Heart left ventricle (tissue), 16 donors: ENCODE measurements at places on chromosomes 6 and 20. TPM values are rescaled to one million over a fixed set of nuclear protein-coding genes. Genes with fewer than 3 reads are reported as not detected.
A peak's percentile ranks its signal among the peaks of the same experiment; 100 is the strongest.

Gene FAM209B
- total RNA-seq, result not detected

DNA sequence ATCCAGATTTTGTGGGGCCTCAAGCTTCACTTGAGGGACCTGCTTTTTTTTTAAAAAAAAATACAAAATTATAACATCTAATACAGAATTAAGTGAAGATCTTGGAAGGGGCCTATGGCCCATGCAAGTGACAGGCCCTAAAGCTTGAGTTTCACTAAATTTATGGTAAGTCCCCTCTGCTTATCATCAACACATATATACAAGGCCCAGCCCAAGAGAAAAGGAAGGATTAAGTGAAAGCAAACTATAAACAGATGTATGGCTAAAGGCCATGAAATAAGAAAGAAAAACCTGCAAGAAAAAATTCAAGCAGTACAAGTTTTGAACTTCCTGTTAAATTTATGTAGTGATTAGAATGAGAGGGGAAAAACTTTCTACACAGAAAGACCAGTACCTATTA lies 86.8 kb downstream of the CDC40 start:
- H3K36me3 ChIP-seq, result no peaks in the 10 kb centered on the region
- DNase-seq, result no peak
- H3K27ac ChIP-seq, result no peak overlapping the region
- H3K4me1 ChIP-seq, result no peaks in the 10 kb centered on the region
- H3K4me3 ChIP-seq, result no peak overlapping the region

DNA sequence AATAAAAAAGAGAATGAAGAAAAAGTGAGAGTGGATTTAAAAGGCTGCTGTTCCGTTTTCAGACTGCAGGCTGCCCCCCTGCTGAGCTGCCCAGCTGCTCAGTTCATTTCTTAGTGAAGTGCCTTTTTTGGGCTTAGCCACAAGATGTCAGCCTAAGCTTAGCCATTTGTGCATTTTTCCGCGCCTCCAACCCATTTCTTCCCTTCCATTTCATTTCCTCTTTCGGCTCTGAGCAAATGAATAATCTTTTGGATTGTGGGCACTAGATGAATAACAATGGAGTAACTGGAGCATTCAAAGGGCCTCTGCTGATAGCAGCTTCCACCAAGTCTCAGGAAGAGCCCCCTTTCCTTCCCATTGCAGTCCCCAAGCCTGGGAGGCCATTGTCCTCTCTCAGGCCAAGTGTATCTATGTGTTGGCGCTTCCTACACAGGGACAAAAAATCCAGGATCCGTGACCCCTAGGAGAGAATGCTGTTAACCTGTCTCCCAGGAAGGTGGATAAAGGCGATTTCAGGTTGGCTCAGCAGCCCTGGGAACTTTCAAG lies 83.5 kb upstream of the SPTLC3 start:
- no peaks in the 10 kb centered on the region for H3K27me3 ChIP-seq
- H3K36me3 ChIP-seq, result no peaks in the 10 kb centered on the region
- DNase-seq, result no peak
- H3K4me3 ChIP-seq, result no peak overlapping the region
- no peak overlapping the region for H3K27ac ChIP-seq

GRCh38 chr6:63739094-63739687 lies 103.6 kb downstream of the PHF3 start:
- no peak for DNase-seq
- H3K4me3 ChIP-seq, result no peak overlapping the region
- no peaks in the 10 kb centered on the region for H3K36me3 ChIP-seq
- no peaks in the 10 kb centered on the region for H3K4me1 ChIP-seq

Gene ALDH5A1
- 16.6 TPM for total RNA-seq

- no peaks in the 10 kb centered on the region for H3K27me3 ChIP-seq
- H3K4me3 ChIP-seq, result no peak overlapping the region
- no peaks in the 10 kb centered on the region for H3K36me3 ChIP-seq
- H3K4me1 ChIP-seq, result no peaks in the 10 kb centered on the region
- H3K27ac ChIP-seq, result no peak overlapping the region
These were observed 1293.1 kb upstream of the EYS start for GRCh38 chr6:67000121-67000520.

Gene MAFB
- total RNA-seq, result 33.8 TPM

DNA sequence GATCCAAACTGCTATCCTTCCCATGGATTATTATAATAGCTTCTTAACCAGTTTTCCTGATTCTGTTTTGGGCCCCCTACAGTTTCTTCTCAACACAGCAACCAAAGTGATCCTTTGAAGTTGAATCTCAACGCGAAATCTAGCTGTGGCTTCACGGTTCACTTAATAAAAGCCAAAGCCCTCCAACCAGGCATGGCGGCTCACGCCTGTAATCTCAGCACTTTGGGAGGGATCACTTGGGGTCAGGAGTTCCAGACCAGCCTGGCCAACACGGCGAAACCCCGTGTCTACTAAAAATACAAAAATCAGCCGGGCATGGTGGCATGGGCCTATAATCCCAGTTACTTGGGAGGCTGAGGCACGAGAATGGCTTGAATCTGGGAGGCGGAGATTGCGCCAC lies 3.3 kb downstream of the RMND1 start:
- no peak overlapping the region for H3K4me3 ChIP-seq
- no peaks in the 10 kb centered on the region for H3K36me3 ChIP-seq
- no peak overlapping the region for H3K27ac ChIP-seq
- peaks cover 19% of the 10 kb centered on the region for H3K4me1 ChIP-seq
- DNase-seq, result no peak

Gene MARCKS
- total RNA-seq, result 12.3 TPM

GRCh38 chr6:139753198-139753861 lies 378.9 kb upstream of the CITED2 start:
- H3K27me3 ChIP-seq, result no peaks in the 10 kb centered on the region
- H3K4me1 ChIP-seq, result peaks cover 16% of the 10 kb centered on the region
- no peak overlapping the region for H3K27ac ChIP-seq
- no peak overlapping the region for H3K4me3 ChIP-seq
- no peak for DNase-seq

Gene SUMO4
- total RNA-seq, result 0.26 TPM

Gene MGME1
- total RNA-seq, result 8.6 TPM

Gene VGLL2
- 29.3 TPM for total RNA-seq

Gene SYNE1
- 60.9 TPM for total RNA-seq

Gene BPIFB4
- total RNA-seq, result not detected

Gene CUTA
- total RNA-seq, result 113 TPM

GRCh38 chr20:34922654-34923381 lies 32.8 kb downstream of the GSS start:
- no peaks in the 10 kb centered on the region for H3K27me3 ChIP-seq
- H3K36me3 ChIP-seq, result peaks cover 83% of the 10 kb centered on the region

Gene TMEM200A
- total RNA-seq, result not detected

Gene SLC22A7
- total RNA-seq, result not detected

DNA sequence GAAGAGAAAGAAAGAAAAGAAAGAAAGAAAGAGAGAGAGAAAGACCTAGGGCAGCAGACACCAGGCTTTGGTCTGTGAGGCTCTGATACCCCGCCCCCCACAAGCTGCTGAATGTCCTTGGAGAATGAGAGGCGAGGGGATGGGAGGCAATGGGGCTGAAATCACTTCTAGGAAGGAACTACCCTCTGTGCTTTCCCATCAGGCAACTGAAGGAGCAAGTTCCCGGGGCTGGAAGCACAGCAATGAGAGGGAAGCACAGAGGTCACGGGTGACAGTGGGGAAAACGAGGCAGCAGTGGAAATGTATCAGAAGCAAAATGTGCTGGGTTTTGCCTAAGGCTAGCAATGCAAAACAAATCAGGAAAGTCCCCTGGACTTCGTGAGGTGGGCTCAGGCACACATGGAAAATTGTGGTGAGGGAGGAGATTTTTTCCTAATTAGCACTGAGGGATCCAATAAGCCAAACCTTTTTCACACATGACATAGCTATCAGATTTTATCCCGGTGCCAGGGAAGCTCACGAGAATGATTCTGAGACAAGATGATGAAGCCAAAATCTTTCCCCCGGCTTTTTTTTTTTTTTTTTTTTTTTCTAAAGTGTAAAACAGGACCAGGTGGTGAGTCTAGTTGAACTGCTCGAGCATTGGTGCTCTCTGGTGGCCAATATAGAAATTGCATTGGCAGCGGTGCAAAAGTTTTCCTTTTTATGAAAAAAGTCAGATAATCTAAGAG lies 16.8 kb upstream of the ARFGEF2 start:
- no peak for DNase-seq
- H3K27me3 ChIP-seq, result no peaks in the 10 kb centered on the region
- no peak overlapping the region for H3K27ac ChIP-seq
- H3K4me1 ChIP-seq, result peaks cover 7% of the 10 kb centered on the region

GRCh38 chr20:48845721-48846306 lies 18.0 kb upstream of the PREX1 start:
- DNase-seq, result no peak
- H3K4me1 ChIP-seq, result no peaks in the 10 kb centered on the region
- no peaks in the 10 kb centered on the region for H3K36me3 ChIP-seq
- H3K4me3 ChIP-seq, result no peak overlapping the region
- no peak overlapping the region for H3K27ac ChIP-seq

DNA sequence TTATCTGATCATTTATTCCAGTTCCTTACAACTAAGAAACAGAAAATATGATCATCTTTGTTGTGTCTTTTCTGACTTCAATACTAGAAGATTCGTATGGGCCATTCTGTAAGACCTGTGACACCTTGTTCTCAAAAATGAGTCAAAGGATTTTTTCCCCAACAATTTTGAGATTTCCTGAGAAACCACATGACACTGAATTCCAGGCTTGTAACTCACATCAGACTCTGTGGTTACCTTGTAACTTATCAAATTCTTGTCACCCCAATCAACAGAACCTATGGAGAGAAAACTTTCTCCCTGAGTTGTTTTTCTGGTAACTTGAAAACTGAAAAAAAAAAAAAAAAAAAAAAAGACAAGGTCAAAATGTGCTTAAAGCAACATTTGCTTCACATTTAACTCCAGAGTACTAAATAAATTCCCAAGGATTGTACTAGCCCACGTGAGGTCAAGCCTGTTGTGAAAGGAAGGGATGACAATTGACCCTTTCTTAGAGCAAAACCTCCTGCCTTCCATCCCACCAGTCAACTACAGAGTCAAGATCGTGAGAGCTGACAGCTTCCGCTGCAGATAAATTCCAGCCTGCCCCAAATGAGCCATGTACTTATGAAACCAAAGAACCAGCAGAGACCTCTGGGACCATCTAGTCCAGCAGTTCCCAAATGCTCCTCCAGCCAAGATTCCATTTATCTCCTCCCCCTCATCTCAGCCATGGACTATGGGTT lies 140.3 kb downstream of the TBX18 start:
- no peaks in the 10 kb centered on the region for H3K4me1 ChIP-seq
- no peak overlapping the region for H3K4me3 ChIP-seq
- no peak overlapping the region for H3K27ac ChIP-seq
- no peaks in the 10 kb centered on the region for H3K36me3 ChIP-seq
- H3K27me3 ChIP-seq, result no peaks in the 10 kb centered on the region
- peak; percentile 26 for DNase-seq

- H3K4me3 ChIP-seq, result no peak overlapping the region
- peaks cover 93% of the 10 kb centered on the region for H3K4me1 ChIP-seq
- DNase-seq, result peak; percentile 95
- peak overlapping the region; percentile 99 for H3K27ac ChIP-seq
- H3K36me3 ChIP-seq, result no peaks in the 10 kb centered on the region
These were observed 2.0 kb upstream of the SLC29A1 start for GRCh38 chr6:44221291-44221960.

DNA sequence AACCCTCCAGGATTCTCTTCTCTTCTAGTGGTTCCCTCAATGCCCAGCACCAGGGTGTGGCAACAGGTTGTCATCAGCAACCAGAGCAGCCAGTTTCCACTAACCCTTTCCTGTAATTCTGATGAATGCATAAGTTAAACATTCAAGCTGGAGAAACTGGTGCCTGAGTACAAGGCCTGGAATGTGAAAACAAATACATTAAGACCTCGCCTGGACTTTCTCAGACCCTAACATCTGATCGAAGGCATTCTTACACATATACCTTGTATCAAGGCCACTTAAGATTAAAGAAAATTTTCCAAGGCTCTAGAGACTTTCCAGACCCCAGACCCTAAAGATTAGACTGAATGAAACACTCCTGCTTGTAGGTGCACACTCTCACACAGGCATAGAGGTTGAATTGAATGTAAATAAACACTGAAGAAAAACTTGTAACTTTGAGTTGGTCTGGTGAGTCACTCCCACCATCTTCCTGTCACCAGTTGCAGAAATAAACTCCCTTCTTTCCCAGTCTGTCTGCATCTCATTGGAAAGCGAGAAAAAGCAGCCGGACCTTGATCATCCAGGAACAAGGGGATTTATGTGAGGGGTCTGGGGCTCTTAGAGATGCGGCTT lies 9.0 kb downstream of the LRP11 start:
- no peak for DNase-seq
- peaks cover 7% of the 10 kb centered on the region for H3K36me3 ChIP-seq
- H3K4me1 ChIP-seq, result peaks cover 15% of the 10 kb centered on the region
- no peak overlapping the region for H3K4me3 ChIP-seq

GRCh38 chr20:57800791-57801430 lies 91.1 kb upstream of the PMEPA1 start:
- no peak overlapping the region for H3K4me3 ChIP-seq
- H3K27me3 ChIP-seq, result no peaks in the 10 kb centered on the region
- no peak for DNase-seq
- no peak overlapping the region for H3K27ac ChIP-seq

GRCh38 chr6:124029567-124029966 lies 225.9 kb downstream of the NKAIN2 start:
- no peak overlapping the region for H3K4me3 ChIP-seq
- H3K27me3 ChIP-seq, result no peaks in the 10 kb centered on the region
- DNase-seq, result no peak
- H3K27ac ChIP-seq, result no peak overlapping the region

Gene KHDC1
- total RNA-seq, result 1.1 TPM

- H3K4me1 ChIP-seq, result no peaks in the 10 kb centered on the region
- no peaks in the 10 kb centered on the region for H3K36me3 ChIP-seq
- DNase-seq, result no peak
- no peak overlapping the region for H3K27ac ChIP-seq
- H3K4me3 ChIP-seq, result no peak overlapping the region
- peaks cover 24% of the 10 kb centered on the region for H3K27me3 ChIP-seq
These were observed 39.9 kb downstream of the FOXA2 start for GRCh38 chr20:22544462-22544861.

Gene VEGFA
- 171 TPM for total RNA-seq

GRCh38 chr6:167761794-167762258 lies 64.9 kb upstream of the AFDN start:
- DNase-seq, result no peak
- peaks cover 13% of the 10 kb centered on the region for H3K4me1 ChIP-seq
- no peak overlapping the region for H3K4me3 ChIP-seq
- H3K27ac ChIP-seq, result no peak overlapping the region
- no peaks in the 10 kb centered on the region for H3K36me3 ChIP-seq

- no peak overlapping the region for H3K4me3 ChIP-seq
- no peaks in the 10 kb centered on the region for H3K4me1 ChIP-seq
- H3K36me3 ChIP-seq, result no peaks in the 10 kb centered on the region
- DNase-seq, result no peak
- no peaks in the 10 kb centered on the region for H3K27me3 ChIP-seq
- H3K27ac ChIP-seq, result no peak overlapping the region
These were observed 110.2 kb upstream of the CST7 start for GRCh38 chr20:24838546-24839535.

Gene RSPH4A
- 0.12 TPM for total RNA-seq

- DNase-seq, result peak; percentile 45
- H3K4me1 ChIP-seq, result peaks cover 28% of the 10 kb centered on the region
- H3K36me3 ChIP-seq, result no peaks in the 10 kb centered on the region
- H3K27ac ChIP-seq, result peak overlapping the region; percentile 92
- peaks cover 2% of the 10 kb centered on the region for H3K27me3 ChIP-seq
These were observed 1.0 kb downstream of the NAPB start for GRCh38 chr20:23419995-23420901.
